AG10803 (cell line): ENCODE measurements at places on chromosomes 12 and 14.

GRCh38 chr12:108043286-108043685 is 85.8 kb upstream of the WSCD2 start:
- no peak for DNase-seq

GRCh38 chr14:99001241-99001640 is 270.8 kb downstream of the BCL11B start:
- DNase-seq = no peak

- DNase-seq = no peak
Observed at GRCh38 chr12:22609501-22609900, 15.5 kb upstream of the ETNK1 start.

DNA sequence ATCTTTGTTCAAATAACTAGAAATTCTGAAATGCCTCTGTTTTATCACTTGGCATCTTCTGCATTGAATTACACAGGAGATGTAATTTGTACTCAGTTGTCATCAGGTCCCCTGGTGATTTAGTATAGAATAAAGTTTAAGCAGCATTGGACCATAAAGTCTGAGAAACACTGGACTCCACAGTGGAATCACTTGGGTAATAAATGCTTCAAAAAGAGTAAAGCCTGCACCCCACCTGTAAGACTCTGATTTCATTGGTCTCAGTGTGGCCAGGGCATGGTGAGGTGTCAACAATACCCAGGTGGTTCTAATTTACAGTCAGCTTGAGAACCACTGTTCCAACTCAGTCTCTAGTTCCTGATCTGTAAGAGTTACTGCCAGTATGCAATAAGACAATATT is 148.9 kb downstream of the ITPR2 start:
- no peak for DNase-seq

DNA sequence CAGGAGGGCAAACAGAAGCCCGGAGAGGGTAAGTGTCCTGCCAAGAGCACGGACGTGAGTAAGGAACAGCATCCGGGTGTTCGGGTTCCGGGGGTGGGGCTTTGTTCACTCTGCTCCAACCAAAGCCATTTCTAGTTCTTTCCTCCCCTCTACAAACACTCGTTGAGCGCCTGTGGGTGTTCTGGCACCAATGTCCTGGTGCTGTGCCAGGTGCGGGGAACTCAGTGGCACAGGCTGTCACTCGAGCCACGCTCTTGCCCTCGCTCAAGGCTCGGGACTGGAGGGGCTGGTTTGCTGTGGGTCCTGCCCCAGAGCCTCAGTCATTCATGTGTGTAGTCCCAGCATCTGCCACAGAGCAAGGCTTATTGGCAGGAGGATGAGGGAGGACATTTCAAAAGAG is 157.5 kb downstream of the CALM1 start:
- DNase-seq = no peak

DNA sequence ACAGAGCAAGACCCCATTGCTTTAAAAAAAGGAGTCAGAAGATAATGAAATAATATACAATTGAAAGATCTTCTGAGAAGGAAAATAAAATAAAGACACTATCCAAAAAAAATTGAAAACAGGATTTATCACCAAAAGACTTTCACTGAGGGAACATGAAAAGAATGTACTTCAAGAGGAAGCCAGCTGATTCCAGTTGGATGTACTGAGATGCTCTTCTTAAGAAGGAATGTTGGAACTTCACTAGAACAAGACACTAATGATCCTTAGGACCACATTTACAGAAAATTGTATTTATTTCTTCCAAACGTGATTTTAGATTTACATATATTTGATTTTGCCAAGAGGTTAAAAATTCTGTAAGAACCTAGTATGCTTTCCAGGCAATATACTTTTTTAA is 65.6 kb upstream of the CNOT2 start:
- peak; percentile 49 for DNase-seq

DNA sequence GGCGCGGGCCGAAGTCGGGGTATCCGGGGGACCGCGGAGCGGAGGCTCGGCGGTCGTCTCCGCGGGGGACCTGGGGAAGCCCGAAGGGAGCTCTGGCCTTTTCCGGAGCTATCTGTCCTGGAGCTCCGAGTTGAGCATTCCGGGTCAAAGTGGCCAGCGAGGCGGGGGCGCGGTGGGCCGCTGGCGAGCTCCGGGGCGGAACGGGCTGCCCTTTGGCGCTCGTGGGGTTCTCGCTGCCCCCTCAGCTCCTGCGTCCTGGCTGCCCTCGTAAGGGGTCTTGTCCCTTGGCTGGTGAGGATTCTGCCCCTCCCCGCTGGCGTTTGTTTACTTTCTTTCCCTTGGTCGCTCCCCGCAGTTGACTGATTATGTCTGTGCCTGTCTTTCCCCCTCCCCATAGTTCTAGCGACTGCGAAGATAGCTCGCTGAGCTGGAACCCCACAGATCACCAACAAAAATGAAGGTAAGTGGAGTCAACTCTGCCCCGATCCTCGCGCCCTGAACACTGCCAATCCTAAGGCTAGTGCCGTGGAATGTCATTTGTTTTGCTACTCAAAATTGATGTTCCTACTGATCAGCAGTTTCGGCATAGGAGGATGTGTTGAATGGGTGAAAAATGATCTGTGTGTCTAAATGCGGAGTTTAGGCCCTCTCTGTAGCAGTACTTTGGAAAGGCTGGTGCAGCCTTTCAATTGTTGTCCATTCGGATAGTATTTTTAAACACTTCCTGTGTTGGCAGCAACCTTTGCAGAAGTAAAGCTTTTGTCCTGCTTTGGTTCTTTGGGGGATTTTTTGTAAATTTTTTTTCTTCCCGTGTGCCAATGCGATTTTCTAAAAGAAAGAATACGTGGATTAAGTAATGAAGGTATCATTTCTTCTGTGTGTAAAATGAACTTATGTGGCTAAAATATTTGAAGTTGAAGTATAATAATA is 1.3 kb downstream of the ARID4A start:
- no peak for DNase-seq

DNA sequence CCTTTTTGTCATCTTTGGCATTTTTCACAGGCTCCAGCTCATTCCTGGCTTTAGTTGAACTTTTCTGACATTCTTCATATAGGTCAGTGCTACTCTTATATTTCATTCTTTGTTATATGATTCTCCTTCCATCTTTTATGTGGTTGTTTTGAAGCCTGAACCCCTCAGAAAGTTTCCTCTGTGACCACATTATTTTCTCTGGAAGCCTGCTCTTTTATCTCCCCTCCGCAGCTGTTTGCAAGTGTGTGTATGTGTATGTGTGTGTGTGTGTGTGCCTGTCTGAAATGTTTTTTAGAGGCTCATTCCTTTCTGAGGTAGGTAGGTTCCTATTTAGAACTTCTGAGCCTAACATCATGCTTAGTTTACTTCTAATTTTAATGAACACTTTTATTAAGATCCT is 47.6 kb downstream of the ANO4 start:
- DNase-seq = no peak

- no peak for DNase-seq
Observed at GRCh38 chr14:22846811-22847307, 10.5 kb downstream of the MMP14 start.

- peak; percentile 41 for DNase-seq
Observed at GRCh38 chr12:75969768-75970167, 61.8 kb downstream of the PHLDA1 start.

DNA sequence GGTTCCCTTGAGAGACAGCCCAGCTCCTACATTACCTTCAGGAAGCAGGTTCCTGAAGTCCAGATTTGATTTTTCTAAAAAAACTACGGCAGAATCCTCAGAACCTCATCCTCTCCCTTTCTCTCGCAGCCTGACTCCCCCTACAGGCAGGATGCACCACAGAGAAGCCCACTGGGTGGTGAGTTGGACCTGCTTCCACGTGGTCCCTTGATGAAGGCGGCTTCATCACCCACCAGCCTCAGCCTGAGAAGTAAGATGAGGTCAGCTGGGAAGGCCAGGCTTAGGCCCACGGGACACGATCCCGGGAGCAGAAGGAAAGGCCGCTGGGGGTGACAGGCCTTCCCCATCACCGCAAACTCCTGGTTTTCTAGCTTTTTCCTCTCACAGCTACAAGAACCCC is 83.0 kb downstream of the ACTN1 start:
- DNase-seq = no peak

- DNase-seq = no peak
Observed at GRCh38 chr12:122988036-122988435, 7.6 kb downstream of the ARL6IP4 start.

DNA sequence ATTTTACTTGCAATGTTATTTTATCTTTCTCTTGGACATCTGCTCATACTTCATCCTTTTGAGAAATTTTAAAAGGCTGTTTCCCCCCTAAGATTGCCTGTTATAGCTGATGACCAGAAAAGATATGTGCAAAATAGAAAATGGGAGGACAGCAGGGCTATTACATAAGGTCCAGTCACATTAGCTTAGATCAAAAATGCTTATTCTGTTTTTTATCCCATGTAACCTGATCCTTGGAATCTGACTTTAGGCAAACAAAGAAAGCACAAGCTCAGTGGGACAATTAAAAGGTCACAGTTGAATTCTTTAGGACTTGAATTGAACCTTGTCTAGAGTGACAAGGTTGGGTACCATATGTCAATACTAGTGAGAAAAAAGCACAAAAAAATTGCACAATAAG is 65.1 kb upstream of the TRHDE start:
- DNase-seq = no peak
